Cortex of kidney (tissue), 1 donor: ENCODE measurements at places on chromosomes 2 and 18.

GRCh38 chr2:225693259-225693658 lies 293.7 kb downstream of the NYAP2 start:
- no peak for DNase-seq

DNA sequence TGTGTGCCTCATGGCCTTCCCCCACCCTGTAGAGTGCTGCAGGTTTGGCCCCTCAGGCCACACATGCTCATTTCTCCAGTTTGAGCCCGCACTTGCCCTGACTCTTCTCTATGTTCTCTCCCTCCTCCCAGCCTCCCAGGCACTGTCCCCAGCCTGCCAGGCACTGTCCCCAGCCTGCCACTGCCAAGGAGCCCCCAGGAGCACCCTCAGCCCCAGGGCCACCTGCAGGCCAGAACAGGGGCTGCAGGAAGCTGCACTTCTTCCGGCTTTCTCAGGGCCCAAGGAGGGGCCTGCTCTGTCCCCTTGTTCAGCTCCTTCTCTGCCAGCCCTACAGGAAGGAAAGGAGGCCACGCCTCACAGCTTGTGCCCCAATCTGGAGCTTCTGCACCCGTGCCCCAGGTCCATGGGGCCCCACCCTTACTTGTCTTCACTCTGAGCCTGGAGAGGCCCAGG lies 31.6 kb downstream of the CYP26B1 start:
- DNase-seq, result no peak

- no peak for DNase-seq
These were observed 19.1 kb upstream of the SLC20A1 start for GRCh38 chr2:112626604-112627059.

GRCh38 chr18:10660179-10660884 lies 134.5 kb downstream of the NAPG start:
- DNase-seq, result no peak

GRCh38 chr2:85682378-85682777 lies 11.8 kb upstream of the GNLY start:
- DNase-seq, result no peak

DNA sequence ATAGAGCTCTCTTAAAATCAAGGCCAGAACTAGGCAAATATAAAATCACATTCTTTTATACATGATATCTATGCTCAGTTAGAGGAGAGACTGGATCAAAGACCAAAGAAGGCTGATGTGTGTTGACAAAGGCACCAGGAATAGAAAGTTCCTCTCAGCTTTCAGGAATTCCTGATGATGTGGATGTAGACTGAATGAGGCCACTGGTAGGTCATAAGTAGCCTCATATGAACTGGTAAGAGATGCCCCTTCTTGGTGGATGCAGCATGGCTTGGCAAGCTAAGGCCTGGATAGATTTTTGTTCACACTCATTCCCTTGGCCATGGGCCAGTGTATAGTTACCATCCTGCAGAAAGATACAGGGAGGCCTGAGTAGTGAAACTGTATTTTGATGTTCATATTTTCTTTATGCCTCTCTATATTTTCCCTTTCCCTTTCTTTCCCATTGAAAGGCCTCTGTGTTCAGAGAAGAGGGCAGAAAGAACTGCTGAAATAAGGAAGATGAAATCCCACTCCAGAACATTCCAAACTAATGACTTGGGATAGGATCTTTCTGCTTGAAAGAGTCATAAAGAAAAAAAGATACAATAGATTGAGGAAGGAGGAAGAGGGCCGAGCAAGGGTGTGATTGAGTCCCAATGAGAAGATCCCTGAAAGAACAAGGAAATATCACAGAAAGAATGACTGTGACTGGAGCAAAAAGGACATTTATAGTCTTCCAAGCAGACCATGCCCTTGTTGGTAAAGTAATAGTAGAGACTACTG lies 2182.7 kb upstream of the PIK3C3 start:
- no peak for DNase-seq

DNA sequence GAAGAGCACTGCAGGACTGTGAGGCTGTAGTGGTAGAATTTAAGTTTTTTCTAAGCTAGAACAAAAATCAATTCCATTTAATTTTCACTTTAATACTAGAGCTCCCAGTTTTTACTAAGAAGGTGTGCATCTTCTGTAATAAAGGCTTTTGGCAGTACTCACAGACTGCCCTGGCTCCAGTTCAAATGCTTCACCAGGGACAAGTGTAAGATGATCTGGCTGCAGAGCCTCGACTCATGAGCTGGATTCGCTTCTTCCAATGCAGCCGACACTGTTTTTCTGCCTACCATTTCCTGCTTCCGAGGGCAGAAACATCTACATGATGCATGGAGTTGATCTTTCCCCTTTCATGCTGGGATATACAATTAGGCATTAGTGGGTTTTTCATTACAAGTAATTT lies 87.0 kb downstream of the FARSB start:
- DNase-seq, result no peak

DNA sequence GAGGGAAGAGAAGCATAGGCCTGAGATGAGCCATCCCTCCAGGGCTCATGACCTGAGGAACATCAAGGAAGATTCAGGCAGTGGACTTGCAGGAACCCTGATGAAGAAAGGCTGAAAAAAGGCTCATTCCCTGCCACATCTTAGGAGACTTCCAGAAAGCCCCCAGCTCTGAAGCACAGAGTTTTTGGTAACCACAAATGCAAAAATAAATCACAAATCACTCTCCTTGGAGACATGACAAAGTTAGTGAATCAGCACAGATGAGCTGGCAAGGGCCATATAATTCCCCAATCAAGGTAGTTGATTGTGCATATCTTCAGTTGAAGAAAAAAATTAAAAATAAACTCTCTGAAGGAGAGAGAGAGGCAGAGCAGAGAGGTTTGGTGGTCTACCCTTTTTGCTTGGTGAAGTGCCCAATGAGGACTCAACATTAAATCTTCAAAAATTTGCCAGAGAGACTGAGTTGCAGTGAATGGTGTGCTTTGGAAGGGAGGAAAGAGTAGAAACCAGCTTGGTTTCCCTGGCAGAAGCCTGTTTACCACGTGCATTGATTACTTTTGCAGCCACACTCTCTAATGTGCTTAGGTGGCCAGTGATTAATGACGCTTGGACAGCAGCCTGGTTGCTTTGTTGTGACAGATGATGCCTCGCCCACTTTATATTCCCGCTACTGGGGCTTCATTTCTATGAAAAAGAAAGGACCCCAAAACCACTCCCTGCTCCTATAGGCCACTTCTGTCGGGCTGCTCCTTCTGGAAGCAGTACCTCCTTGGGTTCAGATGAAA lies 257.4 kb upstream of the SLC14A2 start:
- no peak for DNase-seq

- no peak for DNase-seq
These were observed 11.4 kb downstream of the MYO5B start for GRCh38 chr18:50183556-50183955.

- no peak for DNase-seq
These were observed 66.2 kb downstream of the HS1BP3 start for GRCh38 chr2:20584399-20585358.

- DNase-seq, result no peak
These were observed 164.3 kb upstream of the CAVIN2 start for GRCh38 chr2:192011196-192011595.

- DNase-seq, result no peak
These were observed 352.0 kb downstream of the TNS1 start for GRCh38 chr2:217650716-217651360.

GRCh38 chr2:231172025-231172424 lies 26.4 kb upstream of the ARMC9 start:
- no peak for DNase-seq

- no peak for DNase-seq
These were observed 53.8 kb downstream of the TEX44 start for GRCh38 chr2:231646476-231646875.

DNA sequence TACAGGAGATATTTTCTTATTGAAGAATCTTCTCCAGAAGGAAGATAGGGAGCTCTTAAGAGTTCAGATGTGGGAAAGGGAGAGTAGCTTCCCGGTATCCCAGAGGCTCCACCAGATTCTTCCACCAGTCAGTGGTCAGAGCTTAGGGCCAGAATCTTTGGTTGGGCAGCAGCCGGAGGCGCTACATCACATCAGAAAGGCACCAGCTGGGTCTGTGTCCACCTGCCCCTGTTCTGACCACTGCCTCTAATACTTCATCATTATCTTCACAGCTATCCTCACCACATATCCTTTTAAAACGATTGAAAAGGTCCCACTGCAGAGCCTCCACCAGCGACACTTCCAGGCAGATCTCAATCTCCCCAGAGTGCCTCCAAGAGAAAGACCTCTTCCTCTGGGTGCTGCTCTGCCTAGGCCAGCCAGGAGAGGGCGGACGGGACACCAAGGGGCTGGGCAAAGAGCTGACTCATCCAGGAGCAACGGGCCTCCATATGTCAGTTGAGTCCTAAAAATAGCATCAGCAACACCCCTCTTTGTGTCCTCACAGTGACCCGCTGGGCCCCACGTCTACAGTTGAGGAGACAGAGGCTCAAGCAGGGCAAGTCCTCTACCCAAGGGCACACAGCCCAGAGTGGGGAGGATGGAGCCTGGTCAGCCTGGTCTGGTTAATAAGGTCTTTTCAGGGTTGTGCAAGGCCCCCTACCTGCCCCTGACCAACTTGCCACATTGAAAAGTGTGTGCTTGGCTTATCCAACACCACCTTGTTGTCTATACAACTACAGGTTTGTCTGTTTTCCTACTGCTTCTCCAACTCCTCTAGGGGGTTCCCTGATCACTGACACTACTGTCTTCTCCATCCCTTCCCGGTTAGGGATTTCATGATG lies 81.2 kb downstream of the ADD2 start:
- no peak for DNase-seq

- DNase-seq, result no peak
These were observed 52.0 kb downstream of the HDAC4 start for GRCh38 chr2:239348563-239349452.

GRCh38 chr2:25537526-25537925 lies 135.9 kb downstream of the DTNB start:
- no peak for DNase-seq

GRCh38 chr2:169528271-169528701 lies 18.8 kb downstream of the KLHL41 start:
- DNase-seq, result no peak

- DNase-seq, result no peak
These were observed 33.0 kb upstream of the MRPL33 start for GRCh38 chr2:27738349-27739057.

DNA sequence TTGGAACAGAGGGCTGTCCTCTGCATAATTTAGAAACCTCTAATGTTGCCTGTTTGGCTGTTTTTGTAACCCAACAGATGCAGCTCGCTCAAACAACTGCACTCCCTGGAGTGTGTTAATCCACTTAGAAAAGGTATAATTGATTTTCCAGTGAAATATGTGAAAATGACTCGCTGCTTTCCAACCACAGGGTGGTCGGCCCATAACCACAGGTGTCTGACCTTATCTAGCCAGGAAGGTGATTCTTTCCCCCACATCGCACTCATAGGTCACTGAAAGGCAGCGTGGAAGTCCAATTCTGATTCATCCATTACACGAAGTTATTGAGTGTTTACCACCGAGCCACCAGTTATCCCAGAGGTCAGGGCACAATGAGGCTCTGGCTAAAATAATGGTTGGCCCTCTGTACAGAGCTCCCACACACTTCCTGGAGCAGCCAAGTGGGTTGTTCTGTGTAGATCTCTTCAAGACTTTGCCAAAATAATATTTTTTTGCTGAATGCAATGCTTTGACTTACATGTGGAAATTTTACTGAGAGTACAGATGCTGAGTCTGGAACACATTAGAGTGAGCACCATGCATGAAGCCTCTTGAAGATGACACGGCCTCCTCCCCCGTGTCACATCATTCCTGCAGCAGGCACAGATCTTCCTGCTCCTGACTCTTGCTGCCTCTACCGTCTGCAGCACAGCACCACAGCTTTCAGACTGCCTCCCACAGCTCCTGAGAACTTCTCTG lies 396.2 kb downstream of the ZNF516 start:
- no peak for DNase-seq

- DNase-seq, result no peak
These were observed 492.1 kb upstream of the MYT1L start for GRCh38 chr2:2823061-2823753.

DNA sequence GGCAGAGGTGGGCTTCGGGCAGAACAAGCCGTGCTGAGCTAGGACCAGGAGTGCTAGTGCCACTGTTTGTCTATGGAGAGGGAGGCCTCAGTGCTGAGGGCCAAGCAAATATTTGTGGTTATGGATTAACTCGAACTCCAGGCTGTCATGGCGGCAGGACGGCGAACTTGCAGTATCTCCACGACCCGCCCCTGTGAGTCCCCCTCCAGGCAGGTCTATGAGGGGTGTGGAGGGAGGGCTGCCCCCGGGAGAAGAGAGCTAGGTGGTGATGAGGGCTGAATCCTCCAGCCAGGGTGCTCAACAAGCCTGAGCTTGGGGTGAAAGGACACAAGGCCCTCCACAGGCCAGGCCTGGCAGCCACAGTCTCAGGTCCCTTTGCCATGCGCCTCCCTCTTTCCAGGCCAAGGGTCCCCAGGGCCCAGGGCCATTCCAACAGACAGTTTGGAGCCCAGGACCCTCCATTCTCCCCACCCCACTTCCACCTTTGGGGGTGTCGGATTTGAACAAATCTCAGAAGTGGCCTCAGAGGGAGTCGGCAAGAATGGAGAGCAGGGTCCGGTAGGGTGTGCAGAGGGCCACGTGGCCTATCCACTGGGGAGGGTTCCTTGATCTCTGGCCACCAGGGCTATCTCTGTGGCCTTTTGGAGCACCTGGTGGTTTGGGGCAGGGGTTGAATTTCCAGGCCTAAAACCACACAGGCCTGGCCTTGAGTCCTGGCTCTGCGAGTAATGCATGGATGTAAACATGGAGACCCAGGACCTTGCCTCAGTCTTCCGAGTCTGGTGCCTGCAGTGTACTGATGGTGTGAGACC lies at the start of gene PROC:
Gene PROC (plus strand): TSS at position 128 of the 812 bp plus-strand sequence. CDS start 1,516 bp downstream, outside the sequence.
- no peak for DNase-seq

- no peak for DNase-seq
These were observed 71.1 kb downstream of the DOCK10 start for GRCh38 chr2:224971214-224971613.
